Heart right ventricle (tissue), 16 donors: ENCODE measurements at places on chromosomes 2 and 18. TPM values are rescaled to one million over a fixed set of nuclear protein-coding genes. Genes with fewer than 3 reads are reported as not detected.

Gene ALPI
- not detected for polyA plus RNA-seq

Gene ATP8B1
- 3.7 TPM for polyA plus RNA-seq

- no peaks in the 10 kb centered on the region for H3K36me3 ChIP-seq
- H3K27me3 ChIP-seq: no peaks in the 10 kb centered on the region
- no peak overlapping the region for H3K4me3 ChIP-seq
- no peak for DNase-seq
Measured at GRCh38 chr2:154664248-154664647, 34.2 kb upstream of the KCNJ3 start.

DNA sequence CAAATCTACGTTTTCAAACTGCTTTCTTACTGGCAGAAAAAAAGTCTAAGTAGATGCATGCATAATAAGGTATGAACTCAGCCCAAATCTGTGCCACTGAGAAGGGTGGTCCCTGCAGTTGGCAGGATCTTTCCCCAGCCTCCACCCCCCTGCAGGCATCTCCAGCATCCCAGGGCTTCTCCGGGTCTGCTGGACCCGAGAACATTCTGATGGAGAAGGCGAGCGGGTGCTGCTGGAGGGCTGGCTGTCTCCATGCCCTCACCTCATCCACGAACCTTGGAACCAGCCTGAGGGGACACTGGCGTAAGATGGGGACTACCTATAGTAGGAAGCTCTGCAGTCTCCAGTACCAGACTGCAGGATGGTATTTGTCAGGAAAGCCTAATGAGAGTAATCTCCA is 198.9 kb downstream of the HDAC4 start:
- no peak overlapping the region for H3K27ac ChIP-seq
- no peak for DNase-seq
- no peak overlapping the region for H3K4me3 ChIP-seq
- H3K36me3 ChIP-seq: no peaks in the 10 kb centered on the region
- H3K27me3 ChIP-seq: no peaks in the 10 kb centered on the region
- H3K4me1 ChIP-seq: peaks cover 35% of the 10 kb centered on the region

DNA sequence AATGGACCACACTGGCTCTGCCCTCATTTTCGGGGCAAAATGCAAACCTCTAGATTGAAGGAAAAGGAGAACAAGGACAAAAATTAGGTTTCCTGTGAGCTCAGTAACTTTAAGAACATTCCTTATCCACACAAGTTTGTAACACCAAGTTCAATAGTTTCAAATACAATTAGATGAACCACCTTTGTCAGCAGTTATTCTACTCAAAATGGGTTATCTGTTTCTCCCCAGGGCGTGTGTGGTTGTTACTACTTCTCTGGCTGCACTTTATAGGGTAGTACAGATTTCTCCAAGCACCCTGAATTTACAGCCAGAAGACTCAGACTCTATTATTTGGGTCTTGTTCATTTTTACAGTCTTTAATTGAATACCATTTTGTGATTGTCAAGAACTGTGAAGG is 45.0 kb upstream of the TANK start:
- no peaks in the 10 kb centered on the region for H3K4me1 ChIP-seq
- no peak overlapping the region for H3K27ac ChIP-seq
- H3K4me3 ChIP-seq: no peak overlapping the region
- no peaks in the 10 kb centered on the region for H3K27me3 ChIP-seq

DNA sequence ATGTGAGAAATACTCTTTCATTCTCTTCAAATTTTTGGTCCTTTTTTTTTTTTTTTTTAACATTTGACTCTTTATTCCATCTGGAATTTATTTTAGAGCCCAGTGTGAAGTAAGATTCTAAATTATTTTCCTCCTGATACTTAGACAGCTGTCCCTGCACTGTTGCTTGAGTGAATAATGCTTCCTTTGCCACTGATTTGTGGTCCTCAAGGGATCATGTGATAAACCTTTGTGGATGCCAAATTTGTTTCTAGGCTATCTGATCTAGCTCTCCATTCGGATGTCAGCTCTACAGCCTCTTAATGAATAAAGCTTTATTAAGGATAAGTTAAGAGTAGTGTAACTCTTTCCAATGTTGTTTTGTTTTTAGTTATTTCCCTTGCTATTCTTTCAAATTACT is 142.3 kb downstream of the SMAD7 start:
- no peak for DNase-seq
- H3K4me1 ChIP-seq: peaks cover 60% of the 10 kb centered on the region
- no peaks in the 10 kb centered on the region for H3K36me3 ChIP-seq
- no peak overlapping the region for H3K4me3 ChIP-seq

DNA sequence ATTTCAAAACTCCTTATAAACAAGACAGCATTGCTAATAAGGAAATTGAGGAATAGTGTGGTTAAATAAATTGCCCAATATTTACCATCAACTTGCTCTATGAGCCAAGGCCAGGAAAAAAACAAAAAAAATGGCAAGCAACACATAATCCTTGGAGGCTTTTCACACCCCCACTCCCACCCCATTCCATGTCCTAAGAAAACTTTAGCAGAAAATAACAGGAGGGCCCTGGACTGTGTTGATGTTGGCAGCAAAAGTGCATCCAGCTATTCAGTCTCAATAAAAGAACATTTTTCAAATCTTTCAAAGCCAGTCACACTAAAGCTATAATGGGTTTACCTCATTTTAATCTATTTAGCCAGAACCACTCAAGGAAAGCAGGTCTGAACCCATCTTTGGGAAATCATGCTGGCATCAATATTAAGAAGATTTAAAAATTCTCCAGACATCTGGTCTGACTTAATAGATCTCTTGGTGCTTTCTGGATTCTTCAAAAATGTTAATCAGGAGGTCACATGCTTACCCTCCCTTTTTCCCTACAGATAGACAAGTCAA is 34.6 kb upstream of the STK17B start:
- H3K36me3 ChIP-seq: no peaks in the 10 kb centered on the region
- peak overlapping the region; percentile 29 for H3K27ac ChIP-seq
- no peak overlapping the region for H3K4me3 ChIP-seq

- H3K36me3 ChIP-seq: no peaks in the 10 kb centered on the region
- H3K4me3 ChIP-seq: no peak overlapping the region
- no peaks in the 10 kb centered on the region for H3K27me3 ChIP-seq
- no peak for DNase-seq
Measured at GRCh38 chr18:11488175-11488574, 121.2 kb upstream of the SLC35G4 start.

Gene IL36A
- not detected for polyA plus RNA-seq

- H3K27ac ChIP-seq: no peak overlapping the region
- H3K36me3 ChIP-seq: no peaks in the 10 kb centered on the region
- no peak overlapping the region for H3K4me3 ChIP-seq
- no peak for DNase-seq
- no peaks in the 10 kb centered on the region for H3K27me3 ChIP-seq
Measured at GRCh38 chr18:61129001-61129400, 204.2 kb upstream of the CDH20 start.

DNA sequence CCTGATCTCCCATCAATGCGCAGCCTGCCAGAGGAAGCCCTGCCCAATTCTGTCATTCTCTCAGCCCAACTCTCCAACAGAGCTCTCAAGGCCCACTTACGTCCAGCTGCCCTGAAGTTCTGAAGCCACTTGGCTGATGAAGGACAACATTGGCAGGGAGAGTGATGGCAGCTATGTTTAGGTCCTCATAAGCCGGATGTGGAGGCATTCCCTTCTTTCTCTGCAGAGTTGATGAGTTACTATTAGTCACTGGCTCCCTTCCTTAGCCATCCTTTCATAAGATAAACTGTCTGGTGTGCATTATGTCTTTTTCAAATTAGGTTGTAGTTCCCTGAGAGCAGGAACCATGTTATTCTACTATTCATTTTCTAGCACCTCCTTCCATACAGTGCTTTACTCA is 22.5 kb upstream of the TACR1 start:
- H3K36me3 ChIP-seq: no peaks in the 10 kb centered on the region

- H3K4me3 ChIP-seq: no peak overlapping the region
- H3K36me3 ChIP-seq: no peaks in the 10 kb centered on the region
- H3K4me1 ChIP-seq: no peaks in the 10 kb centered on the region
- H3K27me3 ChIP-seq: peaks cover 30% of the 10 kb centered on the region
- H3K27ac ChIP-seq: no peak overlapping the region
Measured at GRCh38 chr2:26573241-26573925, 67.8 kb downstream of the CIB4 start.

Gene NTSR2
- 0.10 TPM for polyA plus RNA-seq

- H3K27ac ChIP-seq: no peak overlapping the region
- H3K36me3 ChIP-seq: no peaks in the 10 kb centered on the region
- H3K27me3 ChIP-seq: no peaks in the 10 kb centered on the region
- no peaks in the 10 kb centered on the region for H3K4me1 ChIP-seq
Measured at GRCh38 chr2:199339891-199340605, 117.7 kb downstream of the SATB2 start.

GRCh38 chr18:55214534-55214933 is 255.3 kb upstream of the CCDC68 start:
- no peak overlapping the region for H3K4me3 ChIP-seq
- DNase-seq: no peak
- no peaks in the 10 kb centered on the region for H3K4me1 ChIP-seq
- H3K36me3 ChIP-seq: no peaks in the 10 kb centered on the region

Gene EPHA4
- 3.4 TPM for polyA plus RNA-seq

Gene SERPINB11
- not detected for polyA plus RNA-seq

GRCh38 chr2:234607691-234608090 is 110.8 kb upstream of the ARL4C start:
- H3K27me3 ChIP-seq: peaks cover 9% of the 10 kb centered on the region
- no peak for DNase-seq
- H3K4me3 ChIP-seq: no peak overlapping the region
- H3K27ac ChIP-seq: no peak overlapping the region
- H3K36me3 ChIP-seq: no peaks in the 10 kb centered on the region
- no peaks in the 10 kb centered on the region for H3K4me1 ChIP-seq

DNA sequence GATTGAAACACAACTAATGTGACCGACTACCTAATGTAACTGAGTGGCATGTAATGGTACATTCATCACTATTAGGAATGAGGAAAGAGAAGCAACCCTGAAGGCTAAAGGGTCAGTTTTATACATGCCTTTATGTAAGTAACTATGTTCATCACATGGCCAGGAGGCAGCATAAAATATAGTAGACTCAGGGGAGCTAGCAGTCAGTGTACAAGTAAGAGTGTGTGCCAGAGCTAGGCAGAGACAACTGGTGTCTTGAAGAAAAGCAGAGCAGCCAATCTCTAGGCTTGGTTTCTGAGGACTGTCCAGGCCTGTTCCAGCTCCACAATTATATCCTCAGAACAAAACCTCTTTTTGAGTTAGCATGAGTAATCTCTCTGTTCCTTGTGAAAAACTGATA is 18.1 kb downstream of the SMAD2 start:
- H3K36me3 ChIP-seq: no peaks in the 10 kb centered on the region
- DNase-seq: no peak
- H3K27ac ChIP-seq: peak overlapping the region; percentile 74
- H3K4me1 ChIP-seq: peaks cover 70% of the 10 kb centered on the region
- H3K27me3 ChIP-seq: no peaks in the 10 kb centered on the region

GRCh38 chr2:39932198-39932597 is 153.1 kb upstream of the THUMPD2 start:
- no peak for DNase-seq
- no peaks in the 10 kb centered on the region for H3K27me3 ChIP-seq
- no peak overlapping the region for H3K27ac ChIP-seq
- H3K4me1 ChIP-seq: no peaks in the 10 kb centered on the region
- H3K36me3 ChIP-seq: no peaks in the 10 kb centered on the region
- no peak overlapping the region for H3K4me3 ChIP-seq

DNA sequence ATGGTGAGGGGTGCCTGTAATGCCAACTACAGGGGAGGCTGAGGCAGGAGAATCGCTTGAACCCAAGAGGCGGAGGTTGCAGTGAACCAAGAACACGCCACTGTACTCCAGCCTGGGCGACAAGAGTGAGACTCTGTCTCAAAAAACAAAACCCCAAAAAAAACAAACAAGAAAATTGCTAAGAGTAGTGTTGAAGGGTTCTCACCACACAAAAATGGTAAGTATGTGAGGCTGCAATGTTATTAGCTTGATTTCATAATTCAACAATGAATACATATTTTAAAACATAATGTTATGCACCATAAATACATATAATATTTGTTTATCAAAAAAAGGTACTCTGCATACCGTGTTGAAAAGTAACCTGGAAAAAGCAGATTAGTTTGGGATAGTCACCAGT is 45.8 kb downstream of the PSMG2 start:
- no peak for DNase-seq
- no peak overlapping the region for H3K27ac ChIP-seq

DNA sequence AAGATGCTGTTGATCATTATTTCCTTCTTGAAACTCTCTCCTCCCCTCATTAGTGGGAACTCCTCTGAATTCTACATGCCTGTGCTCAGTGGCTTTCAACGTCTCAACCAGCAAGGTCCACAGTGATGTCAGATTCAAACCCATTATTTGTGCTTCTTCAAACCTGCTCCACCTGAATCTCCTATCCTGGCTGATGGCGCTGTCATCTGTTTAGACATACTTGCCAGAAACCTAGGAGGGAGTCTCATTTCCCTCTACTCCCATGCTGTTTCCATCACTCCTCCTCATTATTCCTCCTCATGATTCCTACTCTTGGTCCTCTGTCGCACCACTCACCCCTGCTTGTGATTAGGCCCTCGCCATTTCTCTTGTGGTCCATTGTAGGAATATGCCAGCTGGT is 2.9 kb upstream of the LPIN2 start:
- peaks cover 39% of the 10 kb centered on the region for H3K4me1 ChIP-seq
- no peaks in the 10 kb centered on the region for H3K36me3 ChIP-seq
- H3K27ac ChIP-seq: peak overlapping the region; percentile 93
- no peak overlapping the region for H3K4me3 ChIP-seq
- H3K27me3 ChIP-seq: no peaks in the 10 kb centered on the region

DNA sequence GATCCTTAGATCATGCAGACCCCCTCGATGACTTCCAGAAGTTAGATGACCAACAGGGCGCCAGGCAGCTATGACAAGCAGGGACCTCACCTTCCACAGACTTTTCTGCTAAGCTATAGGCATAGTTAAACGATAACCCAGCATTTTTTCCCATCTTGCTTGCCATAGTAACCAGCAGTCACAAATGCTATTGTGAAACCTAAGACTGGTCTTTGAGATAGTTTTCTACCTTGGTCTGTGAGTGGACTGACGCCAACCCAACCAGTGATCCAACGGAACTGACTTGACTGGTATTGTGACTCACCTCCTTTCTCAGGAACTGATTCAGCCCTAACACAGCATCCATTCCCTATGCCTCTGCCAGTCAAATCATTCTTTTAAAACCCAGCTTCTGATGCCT is 361.2 kb downstream of the LRRTM4 start:
- no peaks in the 10 kb centered on the region for H3K4me1 ChIP-seq
- H3K27ac ChIP-seq: no peak overlapping the region
- no peak for DNase-seq
- H3K4me3 ChIP-seq: no peak overlapping the region
- H3K36me3 ChIP-seq: no peaks in the 10 kb centered on the region

Gene RUFY4
- not detected for polyA plus RNA-seq

GRCh38 chr2:180196419-180196977 is 189.4 kb upstream of the CWC22 start:
- H3K4me1 ChIP-seq: no peaks in the 10 kb centered on the region
- H3K27me3 ChIP-seq: no peaks in the 10 kb centered on the region
- no peak overlapping the region for H3K27ac ChIP-seq

GRCh38 chr2:160399880-160400279 is 93.7 kb downstream of the RBMS1 start:
- DNase-seq: no peak
- no peak overlapping the region for H3K27ac ChIP-seq
- H3K4me1 ChIP-seq: peaks cover 89% of the 10 kb centered on the region
- H3K4me3 ChIP-seq: no peak overlapping the region

Gene B3GNT7
- polyA plus RNA-seq: 0.72 TPM

- H3K36me3 ChIP-seq: no peaks in the 10 kb centered on the region
- H3K4me3 ChIP-seq: peak overlapping the region; percentile 45
- DNase-seq: peak; percentile 30
- peaks cover 13% of the 10 kb centered on the region for H3K4me1 ChIP-seq
- H3K27me3 ChIP-seq: peaks cover 91% of the 10 kb centered on the region
- H3K27ac ChIP-seq: peak overlapping the region; percentile 45
Measured at GRCh38 chr18:34222307-34223163, 2.2 kb downstream of the NOL4 start.
